ENCODE measurements at places on chromosomes 11 and 22. TPM values are rescaled to one million over a fixed set of nuclear protein-coding genes. Genes with fewer than 3 reads are reported as not detected.
A peak's percentile ranks its signal among the peaks of the same experiment; 100 is the strongest.

- no peak for DNase-seq
Observed at GRCh38 chr22:48651981-48652538, 1175.6 kb downstream of the BRD1 start.

DNA sequence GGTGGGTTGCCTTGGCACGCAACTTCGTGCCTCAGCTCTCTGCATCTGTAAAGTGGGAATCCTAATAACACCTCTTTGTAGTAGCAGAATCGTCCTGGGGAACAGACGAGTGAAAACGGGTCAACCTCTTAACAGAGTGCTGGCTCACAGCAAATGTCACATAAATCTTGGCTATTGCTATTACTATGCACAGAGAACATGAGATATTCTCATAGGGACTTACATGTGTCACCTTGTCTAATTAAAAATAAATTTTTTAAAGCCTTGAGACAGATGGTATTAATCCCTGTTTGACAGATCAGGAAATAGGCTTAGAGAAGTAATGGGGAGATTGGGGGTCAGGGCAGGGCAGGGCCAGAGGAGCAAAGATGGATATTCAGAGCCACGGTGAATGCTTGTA, 44.3 kb upstream of the IGSF9B start:
- DNase-seq = no peak

GRCh38 chr11:10742460-10743208, 8.4 kb upstream of the CTR9 start:
- DNase-seq = peak; percentile 66

GRCh38 chr11:11155962-11156815, 196.9 kb downstream of the CSNK2A3 start:
- peak; percentile 77 for DNase-seq

GRCh38 chr22:38655519-38656255, 505 bp downstream of the FAM227A start:
- no peak for DNase-seq

DNA sequence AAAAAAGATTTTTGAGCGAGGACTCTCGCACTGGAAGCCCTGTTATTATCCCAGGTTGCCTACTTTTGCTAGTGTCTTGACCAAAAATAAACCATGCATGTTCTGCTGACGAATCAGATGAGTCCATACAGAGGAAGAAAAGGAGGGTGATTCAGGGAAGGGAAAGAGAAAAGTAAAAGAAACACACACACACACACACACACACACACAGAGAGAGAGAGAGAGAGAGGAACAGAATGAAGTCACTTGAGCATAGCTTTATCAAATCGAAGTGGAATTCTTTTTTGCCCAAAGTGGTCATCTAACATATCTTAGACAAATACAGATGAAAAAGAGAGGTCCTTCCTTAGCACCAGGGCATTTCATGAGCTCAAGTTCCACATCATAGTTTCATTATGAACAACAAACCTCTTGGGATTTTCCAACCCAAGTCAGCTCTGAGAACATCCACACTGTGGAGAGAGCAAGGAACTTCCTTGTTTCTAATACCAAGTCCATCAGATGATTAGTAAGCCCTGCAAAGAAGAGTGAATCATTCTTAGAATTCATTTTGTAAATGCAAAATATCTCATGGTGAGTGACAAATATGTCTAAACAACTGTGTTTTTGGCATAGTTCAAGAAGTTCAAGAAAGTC, 7.7 kb upstream of the MMP12 start:
- no peak for DNase-seq

DNA sequence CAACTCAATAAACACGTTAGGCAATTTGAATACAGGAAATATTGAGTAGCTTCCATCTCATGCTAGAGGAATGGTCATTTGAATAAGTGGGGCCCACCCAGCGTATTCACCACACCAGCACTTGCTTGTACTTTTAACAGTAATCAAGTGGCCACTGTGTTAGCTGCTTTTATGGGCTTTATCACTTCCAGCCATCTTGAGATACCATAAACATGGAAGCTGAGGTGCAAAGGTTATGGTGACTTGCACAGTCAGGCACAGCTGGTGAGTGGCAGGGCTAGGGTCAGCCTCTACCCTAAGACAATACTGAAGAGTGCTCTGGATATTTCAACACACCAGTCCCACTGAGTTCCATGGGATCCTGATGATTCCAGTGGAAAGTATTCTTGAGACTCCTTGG, 6.7 kb downstream of the JOSD1 start:
- DNase-seq = no peak

- DNase-seq = no peak
Observed at GRCh38 chr11:76800466-76801200, 17.5 kb downstream of the TSKU start.

DNA sequence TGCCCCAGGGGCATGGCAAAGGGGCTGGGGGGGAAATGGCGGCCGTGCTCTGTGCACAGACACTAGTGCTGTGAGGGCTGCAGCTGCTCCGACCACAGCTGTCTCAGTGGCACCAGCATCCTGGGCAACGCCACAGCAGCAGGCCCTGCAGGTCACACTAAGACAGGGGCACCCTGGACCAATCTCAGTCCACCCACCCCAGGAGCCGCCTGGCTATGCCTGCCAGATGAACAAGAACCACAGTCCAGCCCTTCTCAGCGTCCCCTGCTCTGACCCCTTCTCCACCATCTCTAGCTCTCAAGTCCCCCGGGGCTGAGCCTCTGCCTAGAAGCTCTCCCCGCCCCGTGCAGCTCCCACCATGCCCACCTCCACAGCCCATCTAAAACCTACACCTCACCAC, 16.5 kb downstream of the TUBGCP6 start:
- DNase-seq = no peak

Gene APLP2
- 53.4 TPM for total RNA-seq

Gene SLC15A3
- 1.8 TPM for total RNA-seq
